ENCODE measurements at places on chromosomes 3 and 15.
A peak's percentile ranks its signal among the peaks of the same experiment; 100 is the strongest.

- DNase-seq: no peak
Observed at GRCh38 chr15:90200534-90201129, 498 bp upstream of the SEMA4B start.

DNA sequence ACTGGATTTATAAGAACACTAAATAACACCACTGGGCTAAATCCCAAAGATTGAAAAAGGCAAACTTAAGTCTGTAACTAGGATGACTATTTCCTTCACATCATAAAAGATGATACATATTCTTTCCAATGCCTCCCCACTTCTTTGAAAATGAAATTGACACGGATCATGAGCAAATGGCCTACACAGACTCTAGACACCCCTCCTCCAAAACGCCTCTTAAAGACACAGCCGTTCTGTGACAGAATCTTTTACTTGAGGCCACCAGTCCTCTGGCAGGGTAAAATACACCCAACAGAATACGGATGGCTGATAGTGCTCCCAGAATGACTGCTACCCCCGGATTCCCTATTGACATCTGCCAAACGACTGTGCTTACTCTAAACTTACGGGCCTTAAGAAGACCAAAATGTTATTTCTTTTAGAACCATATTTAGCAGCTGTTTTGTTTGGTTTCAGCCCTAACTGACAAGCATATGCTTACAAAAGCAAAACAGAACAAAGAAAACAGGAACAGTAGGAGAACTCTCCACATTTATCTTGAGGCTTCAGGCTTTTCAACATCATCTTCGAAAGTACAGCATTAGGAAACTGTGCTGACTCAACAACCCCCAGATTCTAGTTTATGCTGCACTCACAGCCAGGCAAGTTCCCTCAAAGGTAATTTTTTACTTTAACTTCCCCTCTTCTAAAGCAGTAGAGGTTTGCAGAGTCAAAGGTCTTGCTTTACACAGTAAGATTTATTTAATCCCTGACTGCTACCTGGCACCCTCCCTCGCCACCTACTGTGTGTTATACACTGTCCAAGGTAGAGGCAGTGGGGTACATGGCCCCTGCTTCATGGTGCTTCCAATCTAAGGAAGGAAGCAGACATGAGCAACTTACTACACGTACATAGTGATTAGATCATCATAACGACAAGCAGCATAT is 84.3 kb downstream of the TNIK start:
- DNase-seq: no peak

DNA sequence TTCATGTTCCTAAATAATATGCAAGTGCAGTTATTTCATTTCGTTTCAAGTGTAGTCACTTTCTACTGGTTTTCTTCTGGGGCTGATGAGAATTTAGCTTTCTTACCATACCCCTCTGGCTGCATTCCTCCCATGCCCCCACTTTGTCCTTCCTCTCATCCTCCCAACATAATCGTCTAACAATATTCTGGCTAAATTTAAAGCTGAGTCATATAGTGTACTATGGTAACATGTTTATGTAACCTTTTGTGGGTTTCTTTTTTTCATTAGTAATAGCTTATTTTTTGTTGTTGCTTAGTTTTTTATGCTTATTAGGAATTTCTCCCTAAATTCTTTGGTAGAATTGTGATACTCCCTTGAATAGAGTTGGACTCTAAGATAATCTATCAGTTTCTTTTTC is 30.5 kb downstream of the DUT start:
- DNase-seq: no peak

- DNase-seq: peak; percentile 8
Observed at GRCh38 chr15:69509131-69509530, 56.5 kb downstream of the RPLP1 start.

DNA sequence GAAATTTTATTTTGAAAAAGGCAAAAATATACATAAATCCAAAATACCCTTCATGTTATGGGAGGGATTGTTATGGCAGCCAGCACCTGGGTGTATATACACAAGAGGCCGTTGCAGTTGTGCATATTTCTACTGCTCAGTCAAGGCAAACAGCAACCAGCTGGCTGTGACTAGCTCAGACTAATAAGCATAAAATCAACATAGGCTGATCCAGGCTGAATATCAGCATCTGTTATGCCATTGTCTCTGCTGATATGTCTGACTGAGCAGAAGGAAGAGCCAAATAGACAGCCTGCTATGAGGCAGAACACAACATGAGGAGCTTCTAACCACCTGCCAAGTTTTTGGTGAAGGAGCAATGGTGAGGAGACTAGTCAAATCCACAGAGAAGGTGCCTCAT is 457.5 kb upstream of the ALCAM start:
- no peak for DNase-seq

GRCh38 chr15:99087405-99087943 is 17.4 kb upstream of the SYNM start:
- no peak for DNase-seq

- DNase-seq: no peak
Observed at GRCh38 chr15:52252781-52253180, 42.8 kb downstream of the MYO5C start.

- no peak for DNase-seq
Observed at GRCh38 chr3:134447351-134447750, 38.4 kb downstream of the ANAPC13 start.

DNA sequence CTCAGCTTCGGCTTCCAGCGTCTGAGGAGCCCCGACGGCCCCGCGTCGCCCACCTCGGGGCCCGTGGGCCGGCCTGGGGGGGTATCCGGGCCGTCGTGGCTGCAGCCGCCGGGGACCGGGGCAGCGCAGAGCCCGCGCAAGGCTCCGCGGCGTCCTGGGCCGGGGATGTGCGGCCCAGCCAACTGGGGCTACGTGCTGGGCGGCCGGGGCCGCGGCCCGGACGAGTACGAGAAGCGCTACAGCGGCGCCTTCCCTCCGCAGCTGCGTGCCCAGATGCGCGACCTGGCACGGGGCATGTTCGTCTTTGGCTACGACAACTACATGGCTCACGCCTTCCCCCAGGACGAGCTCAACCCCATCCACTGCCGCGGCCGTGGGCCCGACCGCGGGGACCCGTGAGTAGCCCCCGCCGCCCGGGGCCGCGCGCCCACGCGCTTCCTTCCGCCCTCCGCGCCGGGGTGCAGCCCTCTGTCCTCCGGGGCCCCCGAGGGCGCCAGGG is 462 bp downstream of the EDEM1 start:
- DNase-seq: peak; percentile 57

- DNase-seq: no peak
Observed at GRCh38 chr15:67067930-67068551, 2.6 kb downstream of the SMAD3 start.

GRCh38 chr3:155370198-155370597 is 76.7 kb upstream of the STRIT1 start:
- DNase-seq: no peak

DNA sequence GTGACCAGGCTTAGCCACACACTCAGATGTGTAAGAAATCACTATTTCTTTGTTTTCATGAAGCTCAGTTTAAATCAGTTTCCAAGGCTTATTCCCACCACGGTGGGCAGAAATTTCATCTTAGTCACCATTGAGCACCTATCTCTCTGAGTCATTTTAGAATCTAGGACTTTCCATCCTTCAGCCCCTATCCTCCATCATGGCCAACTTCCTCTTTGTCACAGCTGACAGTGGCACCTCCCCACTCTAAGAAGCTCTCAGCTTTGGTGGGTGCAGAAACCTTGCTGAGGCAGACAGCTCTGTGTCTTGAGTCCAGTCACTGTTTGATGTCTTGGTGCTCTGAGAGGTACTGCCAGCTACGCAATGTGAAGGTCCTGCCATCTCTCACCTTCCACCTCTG is 32.9 kb downstream of the SNTN start:
- no peak for DNase-seq

DNA sequence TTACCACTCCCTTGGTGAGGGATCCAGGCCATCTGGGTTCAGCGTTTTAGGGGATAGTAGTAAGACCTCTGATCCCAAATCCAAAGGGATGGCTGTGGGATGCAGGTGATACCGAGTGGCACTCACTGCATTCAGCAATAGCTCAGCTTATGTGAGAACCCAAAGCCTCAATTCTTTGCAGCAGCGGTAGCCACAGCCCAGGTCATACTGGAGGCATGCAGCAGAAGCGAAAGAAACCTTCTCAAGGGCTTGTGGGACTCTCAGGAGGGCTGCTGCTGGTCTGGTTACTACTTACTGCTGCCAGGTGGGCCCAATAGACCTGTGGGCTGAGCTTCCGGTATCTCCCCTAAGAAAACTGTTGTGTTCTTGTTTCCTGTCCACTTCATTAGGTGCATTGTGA is 38.0 kb downstream of the CHCHD6 start:
- DNase-seq: no peak

- no peak for DNase-seq
Observed at GRCh38 chr15:55834331-55834730, 91.4 kb upstream of the PRTG start.

DNA sequence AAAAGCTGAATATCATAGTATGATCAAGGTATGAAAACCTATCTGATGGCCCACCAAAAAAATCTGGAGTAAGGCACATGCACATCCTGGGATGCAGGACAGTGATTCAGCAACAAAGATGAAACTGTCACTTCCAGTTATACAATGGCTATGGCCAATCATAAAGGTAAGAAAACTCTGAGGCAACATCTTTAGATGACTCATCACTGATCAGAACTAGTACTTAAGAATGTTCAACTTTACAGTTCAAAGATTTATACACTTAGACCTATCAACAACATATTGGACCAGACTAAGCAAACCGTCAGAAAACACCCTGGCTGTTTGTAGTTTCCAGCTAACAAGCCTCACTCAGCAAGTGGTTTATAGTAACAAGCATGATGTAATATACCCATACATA is 21.3 kb upstream of the PLCH1 start:
- no peak for DNase-seq

DNA sequence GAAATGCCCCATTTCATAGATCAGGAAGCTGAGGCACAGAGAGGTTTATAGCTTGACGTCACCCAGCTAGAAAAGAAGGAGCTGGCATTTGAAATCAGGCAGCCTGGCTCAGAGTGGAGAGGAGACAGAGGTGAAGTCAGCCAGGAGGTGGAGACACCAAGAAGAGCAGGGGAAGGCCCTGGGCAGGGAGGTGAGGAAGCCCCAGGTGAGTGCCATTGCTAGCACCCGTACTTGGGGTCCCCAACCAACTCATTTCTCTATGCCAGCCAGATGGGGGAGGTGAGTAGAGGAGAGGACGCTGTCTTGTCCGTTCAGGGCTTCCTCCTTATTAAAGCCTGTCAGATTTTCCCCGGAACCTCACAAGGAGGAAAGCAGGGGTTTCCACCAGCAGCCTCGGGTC is 149.6 kb upstream of the TLE3 start:
- no peak for DNase-seq

DNA sequence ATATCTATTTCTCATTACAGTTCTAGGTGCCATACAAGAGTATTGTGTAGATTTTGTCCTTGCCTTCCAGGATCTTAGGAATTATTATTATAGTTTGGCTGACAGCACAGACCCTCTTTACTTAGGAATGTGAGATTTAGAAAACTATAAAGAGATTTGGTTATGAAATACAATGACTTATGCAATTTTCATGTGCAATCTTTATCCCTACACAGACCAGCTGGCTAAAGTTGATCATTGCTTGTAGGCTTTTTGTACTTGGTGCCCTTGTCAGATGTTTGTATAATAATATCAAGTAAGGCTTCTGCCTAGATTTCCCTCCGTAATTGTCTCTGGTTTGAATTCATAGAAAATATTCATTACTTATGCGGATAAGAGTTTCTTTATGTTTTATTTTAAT is 174.5 kb upstream of the GAP43 start:
- DNase-seq: no peak

GRCh38 chr3:39961230-39961629 is 151.8 kb downstream of the MYRIP start:
- no peak for DNase-seq

GRCh38 chr15:78065973-78066946 is 11.3 kb downstream of the TBC1D2B start:
- no peak for DNase-seq

- no peak for DNase-seq
Observed at GRCh38 chr3:122076491-122077292, 21.5 kb downstream of the CD86 start.

DNA sequence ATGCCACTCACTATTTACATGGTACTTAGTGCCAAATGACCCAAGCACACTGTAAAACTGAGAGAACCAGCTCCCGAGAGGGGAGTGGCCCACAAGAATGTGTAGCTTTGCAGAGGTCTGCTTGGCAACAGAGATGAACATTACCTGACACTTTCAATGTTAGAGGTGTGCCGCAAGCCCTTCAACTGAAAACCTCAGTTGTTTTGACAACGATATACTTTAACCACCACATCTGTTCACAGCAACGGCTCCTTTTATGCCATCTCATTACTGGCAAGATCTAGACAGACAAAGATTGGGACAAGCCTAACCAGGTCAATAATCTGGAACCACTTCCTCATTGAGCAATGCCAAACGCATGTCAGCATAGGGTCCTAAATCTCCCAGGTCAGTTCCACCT is 23.7 kb downstream of the NEK10 start:
- no peak for DNase-seq

DNA sequence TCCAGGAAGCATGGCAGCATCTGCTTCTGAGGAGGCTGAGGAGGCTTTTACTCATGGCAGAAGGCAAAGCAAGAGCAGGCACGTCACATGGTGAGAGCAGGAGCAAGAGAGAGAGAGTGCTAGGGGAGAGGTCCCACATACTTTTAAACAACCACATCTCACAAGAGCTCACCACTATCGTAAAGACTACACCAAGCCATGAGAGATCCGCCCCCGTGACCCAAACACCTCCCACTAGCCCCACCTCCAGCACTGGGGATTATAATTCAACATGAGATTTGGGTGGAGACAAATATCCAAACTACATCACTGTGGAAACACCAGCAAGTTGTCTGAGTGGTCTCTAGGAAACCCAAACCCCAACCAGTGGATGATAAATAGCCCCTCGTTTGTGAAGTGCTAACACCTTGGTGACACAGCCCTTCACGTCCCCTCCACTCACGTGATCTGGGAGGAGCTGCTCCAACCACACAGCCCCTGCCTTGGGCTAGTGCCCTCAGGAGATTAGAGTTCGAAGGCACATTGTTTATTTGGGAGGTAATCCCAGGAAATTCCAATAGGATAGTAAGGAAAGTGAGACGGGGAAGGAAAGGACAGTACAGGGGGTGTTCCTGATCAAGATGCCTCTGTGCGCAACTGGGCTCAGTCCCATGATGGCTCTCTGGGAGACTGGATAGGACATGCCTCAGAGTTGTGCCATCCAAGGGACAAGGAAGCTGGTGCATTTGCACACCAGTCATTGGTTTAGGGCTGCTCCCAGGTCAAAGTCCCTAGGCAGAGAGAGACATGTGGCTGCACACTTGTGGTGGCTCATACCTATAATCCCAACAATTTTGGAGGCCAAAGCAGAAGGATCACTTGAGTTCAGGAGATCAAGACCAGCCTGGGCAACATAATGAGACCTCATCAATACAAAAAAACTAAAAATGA is 80.6 kb upstream of the CTNNB1 start:
- DNase-seq: no peak

DNA sequence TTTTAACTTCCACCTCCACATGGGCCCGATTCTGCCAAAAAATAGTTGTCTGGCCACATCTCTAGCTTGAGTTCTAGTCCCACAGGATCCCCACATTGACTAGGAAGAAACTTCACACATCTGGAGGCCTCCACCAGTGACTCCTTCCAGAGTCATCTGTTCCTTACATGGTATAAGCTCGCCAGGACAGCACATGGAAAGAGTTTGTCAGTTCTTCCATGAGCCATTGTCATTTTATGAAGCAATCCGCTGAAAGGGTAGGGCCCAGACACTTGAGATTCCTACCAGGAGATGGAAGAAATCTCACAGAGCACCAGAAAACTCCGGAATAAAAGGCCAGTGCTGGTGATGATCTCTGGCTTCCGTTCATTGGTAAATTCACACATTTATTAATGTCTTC is 350.5 kb upstream of the ICE2 start:
- DNase-seq: no peak

All from stimulated activated CD8-positive, alpha-beta memory T cell treated with anti-CD3 and anti-CD28 coated beads, Interleukin-7, amount 100 ng/mL, for 4 hours (primary cell).